Natural killer cell (primary cell): ENCODE measurements at places on chromosomes 4 and X. TPM values are rescaled to one million over a fixed set of nuclear protein-coding genes. Genes with fewer than 3 reads are reported as not detected.

GPR82 gene
- 1.3 TPM for total RNA-seq

ABRAXAS1 gene
- 14.0 TPM for total RNA-seq

HMX1 gene
- total RNA-seq, result not detected

IL3RA gene
- total RNA-seq, result 97.9 TPM

XAGE1A gene
- not detected for total RNA-seq

PDE6B gene
- 17.2 TPM for total RNA-seq
